Nephron progenitor cell (in vitro differentiated cells): ENCODE measurements at places on chromosomes 12 and 14.

DNA sequence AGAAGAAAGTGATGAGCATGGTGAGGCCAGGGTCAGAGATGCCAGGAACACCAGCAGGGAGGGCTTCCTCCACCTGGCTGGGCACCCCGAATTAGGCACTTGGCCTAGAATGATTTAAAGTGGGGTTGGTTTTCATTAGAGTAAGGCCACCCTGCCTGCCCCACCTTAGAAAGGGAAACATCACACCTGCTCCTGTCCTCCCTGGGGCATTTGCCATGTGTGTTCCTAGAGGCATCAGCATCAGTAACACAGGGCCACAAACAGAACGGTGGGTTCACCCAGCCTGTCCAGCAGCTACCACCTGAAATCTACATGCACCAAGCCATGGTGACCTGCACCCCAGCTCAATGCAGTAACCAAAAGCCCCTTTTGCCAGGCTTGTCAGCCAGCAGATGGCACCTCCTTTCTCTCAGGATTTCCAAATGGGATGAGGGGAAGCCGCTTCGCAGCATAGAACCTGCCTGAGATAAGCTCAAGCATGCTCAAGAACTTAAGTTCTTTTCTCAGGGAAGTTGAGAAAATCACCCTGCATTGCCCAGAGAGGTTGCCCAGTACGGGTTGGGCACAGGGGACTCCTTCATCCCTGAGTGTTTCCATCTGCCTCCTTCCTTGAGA, 338.8 kb downstream of the DPF3 start:
- DNase-seq, result no peak

GRCh38 chr14:24064091-24064795, 7.1 kb upstream of the CPNE6 start:
- DNase-seq, result no peak

GRCh38 chr14:68502230-68502629, 290.6 kb downstream of the ZFP36L1 start:
- no peak for DNase-seq

GRCh38 chr12:93019975-93020630, 91.0 kb upstream of the EEA1 start:
- DNase-seq, result no peak

DNA sequence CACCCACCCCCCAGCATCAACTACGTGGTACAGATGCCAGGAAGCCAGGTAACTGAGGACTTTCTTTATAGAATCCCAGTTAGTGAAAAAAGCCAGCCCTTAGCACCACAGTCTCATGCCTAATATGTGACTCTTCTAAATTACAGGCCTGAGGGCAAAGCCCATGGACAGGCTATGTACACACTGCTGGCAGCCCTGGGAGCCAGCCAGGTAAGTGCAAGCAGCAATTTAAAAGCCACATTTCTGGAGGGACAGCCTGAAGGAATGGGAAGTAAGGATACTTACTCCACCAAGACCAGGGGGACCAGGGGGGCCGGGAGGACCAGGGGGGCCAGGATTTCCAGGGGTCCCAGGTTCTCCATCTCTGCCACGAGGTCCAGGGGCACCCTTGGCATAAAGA, 7.0 kb downstream of the COL2A1 start:
- no peak for DNase-seq

GRCh38 chr14:58808828-58809227, 171.1 kb downstream of the DACT1 start:
- DNase-seq, result no peak

GRCh38 chr14:100295376-100296105, 10.7 kb downstream of the SLC25A29 start:
- no peak for DNase-seq

GRCh38 chr14:28608443-28608842, 158.1 kb upstream of the FOXG1 start:
- DNase-seq, result no peak

- DNase-seq, result no peak
These were observed 334.8 kb upstream of the FAR2 start for GRCh38 chr12:28814246-28814645.

DNA sequence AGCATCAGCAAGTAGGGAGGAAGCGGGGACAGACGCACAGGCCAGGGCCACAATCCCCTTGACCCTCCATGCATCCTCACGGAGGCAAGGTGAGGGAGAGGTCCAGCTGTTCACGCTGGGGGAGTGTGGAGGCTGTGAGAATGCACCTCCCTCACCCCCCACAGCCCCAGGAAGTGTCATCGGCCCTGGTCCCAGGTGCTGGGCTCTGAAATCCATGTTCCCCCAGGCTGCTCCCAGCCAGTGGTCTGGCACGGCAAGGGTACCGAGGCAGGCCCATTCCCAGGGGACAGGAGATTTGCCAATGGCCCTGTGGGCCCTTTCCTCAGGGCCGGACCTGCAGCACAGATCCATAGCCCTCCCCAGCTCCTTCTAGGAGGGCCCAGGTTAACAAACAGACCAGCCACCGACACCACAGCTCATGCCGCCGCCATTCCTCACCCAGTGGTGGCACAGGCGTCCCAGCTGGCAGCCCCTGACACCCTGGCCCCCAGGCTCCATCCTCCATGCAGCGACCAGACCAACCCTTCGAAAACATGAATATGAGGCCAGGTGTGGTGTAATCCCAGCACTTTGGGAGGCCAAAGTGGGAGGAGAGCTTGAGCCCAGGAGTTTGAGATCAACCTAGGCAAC, 21.9 kb upstream of the EIF5 start:
- DNase-seq, result no peak

DNA sequence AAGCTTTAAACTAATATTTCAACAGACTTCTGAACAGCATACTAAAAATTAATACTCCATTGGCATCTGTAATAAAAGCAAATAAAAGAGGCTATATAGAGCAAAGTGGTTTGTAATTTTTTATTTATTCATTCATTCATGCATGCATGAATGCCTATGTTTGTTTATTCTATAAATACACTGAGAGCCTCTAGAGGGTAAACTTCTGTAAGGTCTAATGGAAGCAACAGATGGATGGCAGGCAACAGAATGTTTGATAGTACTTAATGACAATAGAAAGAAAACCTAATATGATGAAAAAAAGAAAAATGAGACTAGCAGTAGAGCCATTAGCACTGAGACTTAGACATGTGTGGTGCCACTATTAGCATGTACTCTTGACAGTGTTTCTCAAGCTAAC, 253.1 kb downstream of the CCDC91 start:
- no peak for DNase-seq

GRCh38 chr12:132273992-132274334, 55.4 kb downstream of the GALNT9 start:
- DNase-seq, result no peak

- DNase-seq, result no peak
These were observed 286.8 kb downstream of the LRIG3 start for GRCh38 chr12:58633479-58633878.

DNA sequence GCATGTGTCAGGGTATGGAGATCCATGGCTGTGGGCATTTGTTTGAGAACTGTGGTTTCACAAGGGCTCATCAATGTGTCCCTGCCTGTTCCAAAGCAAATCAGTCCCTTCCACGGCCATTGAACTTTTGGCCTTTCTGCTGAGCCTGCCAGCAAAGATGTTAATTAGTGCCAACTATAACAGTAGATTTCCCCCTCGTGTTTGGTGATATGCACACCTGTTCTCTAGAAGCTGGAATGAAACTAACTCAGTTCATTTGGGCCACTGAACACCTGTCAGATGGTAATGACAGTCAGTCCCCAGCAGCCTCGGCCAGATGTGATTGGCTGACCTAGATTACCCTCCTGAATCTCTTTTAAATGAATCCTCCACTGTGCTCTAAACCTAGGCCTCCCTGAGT, 43.2 kb downstream of the IRAK3 start:
- no peak for DNase-seq

- DNase-seq, result no peak
These were observed 7.0 kb downstream of the MLF2 start for GRCh38 chr12:6745741-6746525.

DNA sequence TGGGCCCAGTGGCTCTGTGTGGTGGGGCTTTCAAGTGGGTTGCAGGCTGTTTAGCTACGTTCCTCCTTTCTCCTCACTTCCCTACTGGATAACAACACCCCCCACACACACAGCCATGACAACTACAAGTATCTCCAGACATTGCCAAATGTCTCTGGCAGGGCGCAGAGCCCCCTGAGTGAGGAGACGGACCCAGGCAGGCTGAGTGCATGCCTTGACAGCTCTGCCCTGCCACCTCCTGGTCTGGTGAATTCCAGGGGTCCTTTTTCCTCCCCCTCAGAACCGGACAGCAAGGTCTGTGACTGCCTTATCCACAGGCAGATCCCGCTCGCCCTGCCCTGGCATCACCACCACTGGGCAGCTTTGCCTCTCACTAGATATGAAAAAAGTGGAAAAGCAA, 276.5 kb downstream of the TMEM132C start:
- DNase-seq, result no peak

- no peak for DNase-seq
These were observed 13.9 kb upstream of the UBC start for GRCh38 chr12:124928095-124928911.

- no peak for DNase-seq
These were observed 2.5 kb downstream of the EEA1 start for GRCh38 chr12:92926549-92926948.

GRCh38 chr12:48054955-48055821, 50.7 kb downstream of the SENP1 start:
- DNase-seq, result no peak

GRCh38 chr14:74483321-74483720, 9.8 kb downstream of the NPC2 start:
- no peak for DNase-seq

- DNase-seq, result peak; percentile 82
These were observed 3.3 kb upstream of the EXOC3L4 start for GRCh38 chr14:103091041-103091882.

DNA sequence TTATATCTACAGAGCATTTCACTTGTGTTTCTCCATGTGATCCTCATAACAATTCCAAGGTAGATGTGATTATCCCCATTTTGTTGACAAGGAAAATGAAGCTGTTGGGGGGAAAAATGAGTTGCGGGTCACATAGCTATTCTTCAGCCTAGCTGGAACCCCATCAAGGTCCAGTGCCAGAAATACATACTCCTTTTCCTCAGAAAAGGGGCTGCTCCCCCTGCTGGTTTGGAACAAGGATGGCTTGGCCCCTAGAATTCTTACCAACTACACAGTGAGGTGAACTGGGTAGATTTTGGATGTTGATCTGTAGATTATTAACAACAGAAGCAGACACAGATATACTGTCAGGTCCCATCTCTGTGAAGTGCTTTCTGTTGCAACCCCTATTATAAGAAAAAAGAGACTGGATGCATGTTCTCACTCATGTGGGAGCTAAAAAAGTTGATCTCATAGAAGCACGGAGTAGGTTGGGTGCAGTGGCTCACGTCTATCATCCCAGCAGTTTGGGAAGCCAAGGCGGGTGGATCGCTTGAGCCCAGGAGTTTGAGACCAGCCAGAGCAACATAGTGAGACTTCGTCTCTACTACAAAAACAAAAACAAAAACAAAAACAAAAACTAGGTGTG, 8.9 kb downstream of the IKZF4 start:
- peak; percentile 38 for DNase-seq

GRCh38 chr12:43115441-43116160, 436.4 kb downstream of the ADAMTS20 start:
- DNase-seq, result no peak

GRCh38 chr12:110266980-110267620, 13.9 kb upstream of the ATP2A2 start:
- no peak for DNase-seq

GRCh38 chr12:87059231-87059630, 803.0 kb upstream of the MGAT4C start:
- DNase-seq, result no peak

DNA sequence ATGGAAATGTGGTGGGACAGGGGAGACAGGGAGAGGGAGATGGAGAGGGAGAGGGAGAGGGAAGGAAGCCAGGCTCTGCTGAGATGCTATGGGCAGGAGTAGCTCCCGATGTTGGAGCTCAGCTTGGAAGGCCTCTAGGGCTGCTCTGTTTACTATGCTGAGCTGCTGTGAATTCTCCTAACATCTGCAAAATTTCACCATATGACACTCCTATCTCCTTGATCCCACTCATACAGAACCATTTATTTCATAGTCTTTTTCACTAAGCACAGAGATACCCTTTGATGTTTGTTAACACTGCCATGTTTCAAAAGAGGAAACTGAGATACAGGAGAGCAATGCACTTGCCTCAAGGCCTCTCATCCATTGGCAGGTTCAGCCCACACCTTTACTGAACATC, 60.7 kb downstream of the C12orf75 start:
- DNase-seq, result no peak

GRCh38 chr12:12693111-12693671, 2.8 kb downstream of the GPR19 start:
- DNase-seq, result no peak
